ENCODE measurements at places on chromosomes 6 and 20.
A peak's percentile ranks its signal among the peaks of the same experiment; 100 is the strongest.

- no peak overlapping the region for H3K27ac ChIP-seq
- no peak for DNase-seq
- no peaks in the 10 kb centered on the region for H3K4me1 ChIP-seq
- H3K4me3 ChIP-seq = no peak overlapping the region
- no peaks in the 10 kb centered on the region for H3K27me3 ChIP-seq
- H3K36me3 ChIP-seq = no peaks in the 10 kb centered on the region
Measured at GRCh38 chr6:40075056-40075590, 140.9 kb upstream of the MOCS1 start.

GRCh38 chr6:119628691-119629594, 279.4 kb upstream of the MAN1A1 start:
- no peak overlapping the region for H3K27ac ChIP-seq
- no peak overlapping the region for H3K4me3 ChIP-seq
- no peak for DNase-seq

DNA sequence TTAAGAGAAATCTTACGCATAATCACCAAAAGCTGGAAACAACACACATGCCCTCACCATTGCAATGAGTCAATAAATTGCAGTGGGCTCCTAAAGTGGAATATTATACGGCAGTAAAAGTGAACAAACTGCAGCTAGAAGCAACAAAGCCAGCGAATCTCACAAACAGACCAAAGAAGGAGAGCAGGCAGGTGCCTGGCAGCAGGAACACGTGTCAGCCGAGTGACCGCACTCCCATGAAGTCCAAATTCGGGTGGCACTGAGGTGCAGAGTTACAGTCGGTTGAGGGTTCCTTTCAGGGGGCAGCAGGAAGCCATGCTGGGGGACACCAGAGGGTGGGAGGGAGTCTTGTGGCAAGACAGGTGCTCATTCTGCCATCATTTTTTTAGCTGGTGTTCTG, 313.1 kb downstream of the TAF4 start:
- H3K4me3 ChIP-seq = no peak overlapping the region
- H3K27ac ChIP-seq = no peak overlapping the region
- no peaks in the 10 kb centered on the region for H3K36me3 ChIP-seq
- H3K27me3 ChIP-seq = no peaks in the 10 kb centered on the region
- H3K4me1 ChIP-seq = no peaks in the 10 kb centered on the region
- no peak for DNase-seq

DNA sequence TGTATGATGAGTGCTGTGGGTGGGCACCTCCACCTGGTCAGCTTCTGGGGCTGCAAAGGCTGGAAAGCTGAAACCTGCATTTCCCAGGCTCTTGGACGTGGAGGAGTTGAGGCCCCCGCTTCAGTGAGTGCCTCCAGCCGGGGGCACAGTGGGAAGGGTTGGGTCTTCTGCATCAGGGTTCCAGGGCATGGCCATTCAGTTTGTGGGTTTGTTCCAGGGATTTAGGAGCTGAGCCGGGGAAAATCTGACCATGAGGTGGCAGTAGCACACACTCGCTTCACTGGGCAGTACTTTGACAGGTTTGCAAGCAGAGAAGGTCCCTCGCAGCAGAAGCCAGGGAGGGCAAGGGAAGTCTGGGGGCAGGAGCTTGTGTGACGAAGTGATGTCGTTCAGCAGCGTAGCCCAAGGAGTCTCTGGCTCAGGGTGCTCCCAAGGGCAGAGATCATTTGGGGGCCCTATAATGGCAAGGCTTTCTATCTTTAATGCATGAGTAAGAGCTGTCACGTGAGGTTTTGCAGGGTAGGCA, 69.5 kb upstream of the SULF2 start:
- no peak overlapping the region for H3K4me3 ChIP-seq
- no peak for DNase-seq
- H3K27me3 ChIP-seq = no peaks in the 10 kb centered on the region
- peaks cover 26% of the 10 kb centered on the region for H3K4me1 ChIP-seq
- H3K27ac ChIP-seq = no peak overlapping the region
- no peaks in the 10 kb centered on the region for H3K36me3 ChIP-seq

DNA sequence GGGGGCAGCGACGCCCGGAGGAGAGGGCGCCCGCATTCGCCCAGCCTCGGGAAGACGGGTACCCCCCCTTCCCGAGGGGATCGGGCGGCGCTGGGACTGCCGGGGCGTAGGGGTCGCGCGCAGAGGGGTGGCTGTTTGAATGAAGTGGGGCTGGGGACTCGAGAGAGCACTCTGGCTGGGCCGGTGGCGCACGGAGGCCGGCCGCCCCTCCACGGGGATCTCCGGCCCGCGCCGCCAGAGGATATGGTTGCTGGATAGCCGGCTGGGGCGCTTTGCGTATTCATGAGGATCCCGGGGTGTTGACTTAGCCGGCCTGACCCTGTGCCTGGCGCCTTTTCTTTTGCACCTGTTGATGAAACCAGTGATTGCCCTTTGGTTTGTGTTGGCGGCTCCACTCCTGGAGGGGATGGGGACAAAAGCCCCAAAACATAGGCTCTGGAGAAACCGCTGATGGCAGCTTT, 469 bp downstream of the SYNJ2 start:
- H3K4me1 ChIP-seq = peaks cover 13% of the 10 kb centered on the region
- no peak for DNase-seq

- no peak for DNase-seq
- peaks cover 3% of the 10 kb centered on the region for H3K27me3 ChIP-seq
- H3K4me3 ChIP-seq = no peak overlapping the region
- H3K27ac ChIP-seq = no peak overlapping the region
- H3K4me1 ChIP-seq = no peaks in the 10 kb centered on the region
- no peaks in the 10 kb centered on the region for H3K36me3 ChIP-seq
Measured at GRCh38 chr20:17457588-17458190, 73.5 kb downstream of the BFSP1 start.

DNA sequence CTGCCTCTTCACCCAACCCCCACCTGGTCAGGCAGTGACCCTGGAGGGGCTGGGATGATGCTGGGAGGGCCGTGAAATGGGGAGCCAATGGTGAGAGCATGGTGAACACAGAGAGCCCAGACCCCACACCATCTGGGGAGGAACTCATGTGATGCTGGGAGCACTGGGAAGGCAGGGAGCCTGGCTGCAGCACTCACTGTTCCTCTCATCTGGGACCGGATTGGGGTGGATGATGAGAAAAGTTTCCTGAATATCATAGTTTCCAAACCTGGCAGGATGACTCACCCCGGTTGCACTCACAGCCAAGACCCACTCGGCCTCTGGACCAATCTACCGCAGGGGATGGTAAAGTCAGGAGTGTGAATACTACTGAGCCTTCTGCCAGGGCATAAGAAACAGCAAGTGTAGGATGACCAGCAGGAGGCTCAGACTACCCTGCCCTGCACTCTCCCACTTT, 21.8 kb downstream of the ULBP1 start:
- H3K4me1 ChIP-seq = peaks cover 2% of the 10 kb centered on the region
- no peak overlapping the region for H3K27ac ChIP-seq
- peaks cover 60% of the 10 kb centered on the region for H3K27me3 ChIP-seq
- DNase-seq = no peak
- no peak overlapping the region for H3K4me3 ChIP-seq
- no peaks in the 10 kb centered on the region for H3K36me3 ChIP-seq

GRCh38 chr20:61120595-61121515, 131.2 kb upstream of the CDH4 start:
- no peak overlapping the region for H3K4me3 ChIP-seq
- no peak overlapping the region for H3K27ac ChIP-seq
- no peak for DNase-seq
- H3K36me3 ChIP-seq = no peaks in the 10 kb centered on the region

- no peak overlapping the region for H3K4me3 ChIP-seq
- H3K36me3 ChIP-seq = peaks cover 49% of the 10 kb centered on the region
- peaks cover 65% of the 10 kb centered on the region for H3K4me1 ChIP-seq
- no peak for DNase-seq
- H3K27ac ChIP-seq = peak overlapping the region; percentile 40
Measured at GRCh38 chr20:36499723-36500501, 41.4 kb upstream of the MYL9 start.

- H3K4me1 ChIP-seq = no peaks in the 10 kb centered on the region
- H3K27me3 ChIP-seq = no peaks in the 10 kb centered on the region
- no peaks in the 10 kb centered on the region for H3K36me3 ChIP-seq
- no peak overlapping the region for H3K4me3 ChIP-seq
Measured at GRCh38 chr6:37710616-37711015, 12.9 kb upstream of the MDGA1 start.

DNA sequence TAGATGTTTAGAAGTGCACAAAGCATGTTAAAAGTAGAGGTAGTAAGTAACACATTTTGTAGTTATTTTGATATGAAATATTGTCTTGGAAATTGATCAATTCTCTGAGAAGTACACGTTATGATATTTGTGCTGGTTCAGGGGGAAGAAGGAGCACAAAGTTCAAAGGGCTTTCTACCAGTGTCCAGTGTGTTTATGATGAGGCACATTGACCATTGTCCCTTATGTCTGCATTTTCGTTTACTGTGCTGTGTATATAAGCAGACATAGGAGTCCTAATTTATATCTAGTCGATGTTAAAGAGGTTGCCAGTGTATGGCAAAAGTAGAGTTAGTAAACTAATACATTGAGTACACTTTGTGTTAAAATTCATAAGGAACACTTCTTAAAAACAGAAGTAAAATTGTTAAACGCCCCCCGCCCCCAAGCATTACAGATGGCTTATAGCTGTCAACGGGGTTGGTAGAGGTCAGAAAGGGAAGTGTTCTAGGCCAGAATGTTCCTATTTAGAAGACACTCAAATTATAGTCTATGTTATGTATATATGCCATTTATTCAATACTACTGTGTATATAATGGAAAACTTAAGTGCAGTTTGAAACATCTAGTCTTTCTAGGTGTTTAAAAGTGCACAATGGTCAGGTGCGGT, 13.3 kb upstream of the HMGN4 start:
- no peak overlapping the region for H3K4me3 ChIP-seq
- no peaks in the 10 kb centered on the region for H3K27me3 ChIP-seq
- no peaks in the 10 kb centered on the region for H3K36me3 ChIP-seq
- H3K4me1 ChIP-seq = no peaks in the 10 kb centered on the region
- H3K27ac ChIP-seq = no peak overlapping the region
- no peak for DNase-seq

DNA sequence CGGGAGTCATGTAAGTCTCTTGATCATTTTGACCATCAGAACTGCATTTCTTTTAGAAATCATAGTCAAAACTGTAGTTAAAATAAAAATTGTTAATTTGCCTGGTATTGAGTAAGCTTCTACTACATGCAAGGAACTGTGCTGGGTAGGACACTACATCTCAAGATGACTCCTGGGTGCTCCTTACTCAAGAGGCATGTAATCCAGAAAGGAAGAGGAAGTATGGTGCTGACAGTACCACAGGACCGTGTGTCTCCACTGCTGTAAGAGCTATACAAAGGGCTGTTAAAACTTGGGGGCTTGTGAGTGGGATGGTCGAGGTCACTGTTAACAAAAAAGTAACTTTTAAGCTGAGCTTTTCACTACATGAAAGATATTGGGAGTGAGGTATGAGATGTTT, 508.3 kb upstream of the SOX4 start:
- H3K36me3 ChIP-seq = no peaks in the 10 kb centered on the region
- DNase-seq = no peak
- no peaks in the 10 kb centered on the region for H3K4me1 ChIP-seq
- H3K27me3 ChIP-seq = no peaks in the 10 kb centered on the region
- H3K4me3 ChIP-seq = no peak overlapping the region

All from thoracic aorta (tissue), 2 donors.